Activated T-cell treated with anti-CD3 and anti-CD28 coated beads, Interleukin-2, amount 50 U/mL, for 24 hours (primary cell): ENCODE measurements at places on chromosomes 3 and 15.

- DNase-seq, result no peak
Measured at GRCh38 chr3:115388166-115388565, 235.1 kb upstream of the GAP43 start.

DNA sequence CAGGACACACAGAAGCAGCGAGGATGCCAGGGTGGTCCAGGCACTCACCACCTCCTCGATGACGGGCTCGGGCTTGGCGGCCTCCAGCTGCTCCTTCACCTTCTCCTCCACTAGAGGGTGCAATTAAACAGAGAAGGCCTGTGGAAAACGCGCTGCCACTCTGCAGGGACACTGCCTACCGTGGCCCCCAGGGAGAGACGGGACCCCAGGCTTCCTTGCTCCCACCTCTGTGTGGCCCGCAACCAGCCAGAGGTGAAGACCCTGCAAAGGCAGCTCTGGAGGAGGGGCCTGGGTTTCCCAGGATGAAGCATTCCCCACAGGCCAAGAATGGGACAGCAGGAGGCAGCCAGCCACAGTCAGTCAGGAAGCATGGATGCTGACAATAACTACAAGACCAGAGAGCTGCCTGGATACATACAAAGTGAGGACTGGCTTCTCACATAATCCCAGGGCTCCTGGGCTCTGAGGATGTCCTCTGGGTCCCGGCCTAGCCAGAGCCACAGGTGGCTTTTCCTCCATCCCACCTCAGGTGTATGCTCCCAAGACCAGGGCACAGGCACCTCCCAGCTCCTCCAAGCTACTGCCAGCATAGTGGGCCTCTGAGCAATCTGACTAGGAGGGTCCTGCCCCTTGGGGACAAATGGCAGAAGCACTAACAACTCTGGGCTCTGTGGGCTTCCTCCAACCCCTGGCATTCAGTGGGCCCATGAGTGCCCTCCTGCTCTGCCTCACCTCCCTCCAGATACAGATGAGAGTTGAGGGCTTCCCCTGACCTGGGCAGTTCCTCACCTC, 46.2 kb downstream of the PTH1R start:
- peak; percentile 63 for DNase-seq

DNA sequence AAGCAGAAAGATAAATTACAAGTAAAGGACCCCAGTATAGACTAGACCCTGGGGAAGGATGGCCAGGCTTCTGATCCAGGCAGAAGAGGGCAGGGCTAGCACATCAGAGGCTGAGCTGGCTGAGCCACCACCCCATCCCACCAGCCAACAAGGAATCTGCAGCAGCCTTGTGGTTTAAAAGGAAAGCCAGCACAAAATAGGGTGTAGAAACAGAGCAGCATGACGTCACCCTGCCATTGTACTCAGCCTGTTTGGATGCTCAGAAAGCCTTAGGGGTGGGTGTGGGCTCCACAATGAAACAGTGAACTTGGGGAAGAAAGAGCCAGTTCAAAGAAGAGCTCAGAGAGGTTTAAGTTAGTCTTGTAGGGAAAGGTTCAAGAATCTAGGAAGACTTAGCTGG, 28.2 kb downstream of the DUOX1 start:
- no peak for DNase-seq

- DNase-seq, result no peak
Measured at GRCh38 chr3:148861277-148861869, 3.7 kb upstream of the CPA3 start.

DNA sequence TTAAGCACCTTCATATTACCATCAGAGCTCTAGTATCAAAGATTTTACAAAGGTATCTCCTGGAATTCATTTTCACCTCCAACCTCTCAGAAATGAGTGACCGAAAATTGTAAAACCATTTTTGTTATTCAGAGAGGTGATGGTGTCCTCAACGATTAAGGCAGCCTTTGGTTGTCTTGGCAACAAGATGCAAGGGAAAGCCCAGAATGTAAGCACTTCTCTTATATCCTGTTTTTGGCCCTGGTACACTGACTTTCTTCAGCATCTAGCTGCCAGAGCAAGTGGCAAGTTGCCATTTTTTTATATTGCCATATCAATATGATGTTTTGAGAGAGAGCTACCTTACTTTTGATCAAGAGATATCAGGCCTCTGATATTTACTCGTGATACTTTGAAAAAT, 384.9 kb upstream of the NECTIN3 start:
- no peak for DNase-seq
